ENCODE measurements at places on chromosomes 11 and 22.

DNA sequence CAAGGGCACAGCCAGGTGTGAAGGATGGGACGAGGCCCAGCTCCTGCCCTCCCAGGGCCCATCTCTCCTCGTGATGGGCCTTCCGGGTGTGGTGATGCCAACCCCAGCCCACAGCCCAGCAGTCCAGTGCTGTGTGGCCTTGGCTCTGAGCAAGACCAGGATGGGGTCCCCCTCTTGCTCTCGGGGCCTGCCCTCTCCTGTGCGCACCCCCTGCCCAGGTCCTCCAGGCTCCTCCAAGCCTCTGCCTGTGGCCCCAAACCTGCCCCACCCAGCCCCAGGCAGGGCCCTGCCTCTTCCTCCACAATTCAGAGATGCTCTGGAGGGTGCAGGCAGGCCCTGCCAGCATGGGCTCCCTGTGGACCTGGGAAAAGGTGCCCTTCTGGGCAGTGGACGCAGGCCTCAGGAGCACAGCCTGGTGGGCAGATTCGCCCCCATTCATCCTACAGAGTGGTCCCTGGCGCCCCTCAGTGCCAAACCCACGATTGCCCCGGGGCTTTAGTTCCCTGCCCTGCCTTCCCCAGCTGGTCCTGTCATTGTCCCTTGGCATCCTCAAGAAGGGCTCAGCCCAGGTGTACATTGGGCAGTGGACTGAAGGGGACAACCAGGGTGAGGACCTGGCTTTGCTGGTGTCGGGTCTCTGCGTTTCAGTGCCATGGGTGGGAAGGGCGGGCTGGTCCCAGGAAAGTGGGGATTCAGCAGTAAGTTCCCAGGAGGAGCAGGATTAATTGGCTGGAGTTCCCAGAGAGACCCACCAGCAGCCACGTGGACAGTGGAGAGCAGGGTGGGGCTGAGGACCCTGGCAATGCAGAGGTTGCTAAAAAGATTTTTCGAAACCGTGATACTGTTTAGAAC, 19.8 kb downstream of the EIF1AD start:
- DNase-seq = no peak

DNA sequence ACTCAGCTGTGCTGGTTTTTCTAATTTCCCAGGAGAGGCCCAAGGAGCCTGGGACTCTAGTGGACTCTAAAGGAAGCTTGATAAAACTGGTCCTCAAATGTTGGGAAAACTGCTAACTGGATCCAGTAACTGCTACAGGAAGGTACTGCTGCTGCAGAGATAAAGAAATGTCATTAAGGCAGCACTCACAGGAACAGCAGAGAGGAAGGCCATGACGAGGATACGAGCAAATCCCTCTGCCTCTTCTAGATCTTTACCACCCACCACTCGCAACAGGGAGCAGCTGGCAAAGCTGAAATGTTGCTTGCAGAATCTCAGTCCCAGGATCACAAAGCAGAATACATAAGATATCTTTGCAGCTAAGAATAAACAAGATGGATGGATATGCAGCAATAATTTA, 23.5 kb downstream of the TTC28 start:
- no peak for DNase-seq

- no peak for DNase-seq
Measured at GRCh38 chr11:14587258-14587657, 56.3 kb upstream of the PDE3B start.

GRCh38 chr11:122195790-122196189, 79.8 kb upstream of the BLID start:
- no peak for DNase-seq

DNA sequence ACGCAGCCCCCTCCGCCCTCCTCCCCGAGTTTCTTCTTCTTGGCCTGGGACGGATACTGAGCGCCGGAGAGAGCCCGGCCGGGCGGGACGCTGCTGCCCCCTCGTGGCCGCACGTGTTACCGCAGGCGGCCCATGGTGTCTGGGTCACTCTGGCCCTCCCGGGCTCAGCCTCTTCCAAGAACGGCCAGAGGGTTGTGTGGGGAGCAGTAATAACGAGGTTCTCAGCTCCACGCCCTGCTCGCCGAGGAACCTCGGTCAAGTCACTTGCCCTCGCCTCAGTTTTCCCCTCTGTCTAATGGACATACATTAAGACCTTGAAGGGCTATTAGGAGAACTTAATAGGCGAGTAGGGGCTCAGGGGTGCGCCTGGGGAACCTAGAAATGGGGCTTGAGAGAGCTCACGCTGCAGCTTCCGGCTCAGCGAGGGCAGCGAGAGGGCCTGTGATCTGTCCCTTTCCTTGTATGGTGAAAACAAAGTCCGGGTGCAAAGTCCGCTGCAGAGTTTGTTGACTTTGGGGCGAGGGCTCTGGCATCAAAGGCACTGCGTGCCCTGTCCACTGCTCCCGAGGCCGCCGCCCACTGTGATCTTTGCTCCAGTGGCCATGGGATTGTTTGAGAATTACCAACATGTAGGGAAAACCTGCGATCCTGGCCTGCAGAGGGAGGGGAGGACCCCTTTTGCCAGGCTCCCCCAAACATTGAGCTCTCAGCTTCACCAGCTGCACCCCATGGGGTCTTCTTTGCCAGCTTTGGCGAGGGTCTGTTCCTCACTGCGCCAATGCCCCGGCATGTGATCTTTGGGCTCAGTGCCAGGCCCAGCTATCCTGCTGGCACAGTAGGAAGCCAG, 14.4 kb upstream of the LRP5 start:
- DNase-seq = peak; percentile 42

GRCh38 chr22:30392661-30393321, 4.0 kb upstream of the SEC14L2 start:
- no peak for DNase-seq

DNA sequence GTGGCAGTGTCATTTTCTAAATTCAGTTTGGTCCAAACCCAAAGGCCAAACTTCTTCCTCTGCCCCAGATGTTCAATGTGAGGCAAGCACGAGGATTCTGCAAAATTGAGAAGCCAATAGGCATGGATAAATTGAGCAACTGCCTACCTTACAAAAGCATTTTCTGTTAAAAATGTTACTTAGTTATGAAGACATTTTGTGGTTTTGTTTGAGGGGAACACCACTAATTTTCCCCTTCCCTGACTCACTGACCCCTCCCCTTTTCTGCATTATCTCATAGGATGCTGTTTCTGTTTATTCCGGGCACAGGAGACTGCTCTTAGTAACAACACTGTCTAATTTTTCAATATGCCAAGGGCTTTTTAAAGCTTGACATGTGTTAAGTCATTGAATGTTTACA, 462.8 kb downstream of the INSC start:
- DNase-seq = no peak

Data from T-helper 1 cell (primary cell).